Stimulated activated CD8-positive, alpha-beta memory T cell treated with anti-CD3 and anti-CD28 coated beads, Interleukin-7, amount 100 ng/mL, for 48 hours (primary cell): ENCODE measurements at places on chromosomes 1 and 21.

DNA sequence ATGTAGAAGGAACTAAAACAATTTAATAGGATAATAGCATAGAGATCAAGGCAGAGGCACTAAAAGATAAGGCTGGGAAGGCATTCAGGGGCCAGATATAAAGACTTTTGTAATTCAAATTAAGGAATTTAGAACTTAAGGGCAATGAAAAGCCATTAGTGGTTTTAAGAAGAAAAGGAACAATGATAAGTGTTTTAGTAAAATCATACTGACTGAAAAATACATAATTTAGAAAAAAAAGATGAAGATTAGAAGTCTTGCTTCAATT lies 14.1 kb upstream of the RGS2 start:
- no peak for DNase-seq

DNA sequence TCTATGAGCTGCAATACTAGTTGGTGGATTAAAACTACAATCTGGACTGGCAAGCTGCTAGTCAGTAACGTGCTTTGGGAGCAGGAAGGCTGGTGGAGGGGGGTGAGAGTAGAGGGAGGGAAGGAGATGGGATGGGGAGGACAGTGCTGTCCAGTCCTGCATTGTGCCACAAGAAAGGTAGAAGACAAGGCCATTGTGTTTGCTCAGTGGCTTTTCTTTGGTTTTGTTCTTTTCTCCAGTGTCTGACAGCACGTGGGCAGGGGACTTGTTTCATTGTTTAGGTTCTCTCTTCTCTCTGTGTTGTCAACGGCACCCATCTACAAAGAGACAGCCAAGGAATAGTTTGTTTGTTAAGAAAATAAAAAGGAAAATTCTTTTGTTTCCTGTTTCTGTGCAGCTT lies 362.8 kb upstream of the PLXNA2 start:
- DNase-seq: no peak

- DNase-seq: no peak
These were observed 184.2 kb downstream of the MATN1 start for GRCh38 chr1:30538993-30539867.

DNA sequence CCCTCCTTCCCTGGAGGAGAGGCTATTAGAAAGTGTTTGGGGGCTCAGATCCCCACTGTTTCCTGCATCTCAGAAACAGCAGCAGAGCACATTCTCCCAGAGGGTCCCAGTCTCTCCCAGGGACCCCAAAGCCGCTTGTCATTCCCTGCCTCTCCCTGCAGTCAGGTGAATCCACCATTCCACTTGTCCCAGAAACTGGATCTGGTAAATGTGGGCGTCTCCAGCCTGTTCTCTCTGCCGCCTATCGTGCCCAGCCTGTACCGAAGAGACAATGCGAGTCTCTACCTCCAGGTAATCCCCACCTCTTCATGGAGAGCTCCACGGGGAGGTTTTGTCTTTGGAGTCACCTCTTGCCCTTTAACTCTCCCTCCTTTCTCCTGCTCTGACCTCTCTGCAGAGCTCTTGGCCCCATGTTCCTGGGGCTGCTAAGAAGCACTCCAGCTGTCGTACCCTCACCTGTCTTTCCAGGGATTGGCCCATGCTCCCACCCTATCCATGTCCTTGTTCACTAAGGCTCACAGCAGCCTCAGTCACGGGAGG lies 26.9 kb downstream of the INAVA start:
- DNase-seq: no peak

- DNase-seq: no peak
These were observed 3.4 kb downstream of the CAPZB start for GRCh38 chr1:19481826-19482398.

DNA sequence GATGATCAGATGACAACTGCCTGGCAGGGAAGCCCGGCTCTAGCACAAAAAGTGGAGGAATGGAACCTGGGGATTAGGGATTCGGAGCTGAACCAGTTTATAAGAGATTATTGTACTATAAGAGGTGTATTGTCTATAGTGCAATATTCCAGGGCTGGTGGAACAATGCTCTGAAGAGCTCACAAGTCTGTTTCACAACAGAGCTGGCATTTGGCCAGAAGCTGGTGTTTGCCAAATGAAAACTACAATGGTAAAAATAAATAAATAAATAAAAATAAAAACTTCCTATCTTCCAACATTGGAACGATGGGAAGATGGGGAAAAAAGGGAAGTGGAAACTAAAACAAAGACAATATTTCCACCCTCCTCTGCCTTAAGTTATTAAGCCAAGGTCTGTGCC lies 73.5 kb downstream of the CHODL start:
- DNase-seq: no peak
